Esophagus squamous epithelium (tissue), 5 donors: ENCODE measurements at places on chromosomes 16 and 17. TPM values are rescaled to one million over a fixed set of nuclear protein-coding genes. Genes with fewer than 3 reads are reported as not detected.

Gene SLC47A1
- 7.8 TPM for total RNA-seq

Gene PMP22
- total RNA-seq, result 4.0 TPM

Gene DHRS7C
- total RNA-seq, result not detected

Gene TPSD1
- not detected for total RNA-seq

Gene KCNH4
- not detected for total RNA-seq

Gene DRC7
- not detected for total RNA-seq

Gene DNAH3
- 0.57 TPM for total RNA-seq

Gene USP43
- total RNA-seq, result 12.8 TPM

Gene LLGL1
- total RNA-seq, result 25.7 TPM

Gene TPSG1
- not detected for total RNA-seq

Gene TSEN54
- total RNA-seq, result 18.3 TPM

DNA sequence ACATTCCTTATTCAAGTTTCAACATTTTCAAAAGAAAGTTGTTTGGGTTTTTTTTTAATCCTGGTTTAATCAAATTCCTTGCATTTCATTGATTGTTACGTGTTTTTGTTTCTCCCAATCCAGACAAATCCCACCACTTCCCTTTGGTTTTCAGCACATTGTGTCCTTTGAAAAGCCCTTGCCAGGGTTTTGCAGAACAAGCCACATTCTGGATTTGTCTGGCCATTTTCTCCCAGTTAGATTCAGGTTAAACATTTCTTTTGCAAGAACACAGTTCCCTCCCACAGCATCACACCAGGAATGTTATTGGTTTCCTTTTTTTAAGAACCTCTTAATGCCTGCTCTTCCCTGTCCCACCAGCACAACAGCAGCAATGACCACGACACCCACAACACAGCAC, 278.0 kb upstream of the SALL1 start:
- DNase-seq, result no peak

GRCh38 chr17:62179525-62180161, 114.6 kb upstream of the MED13 start:
- no peak for DNase-seq

- no peak for DNase-seq
These were observed at the start of gene USP43 for GRCh38 chr17:9644910-9645751. USP43 (plus strand) TSS chr17:9645517; CDS start chr17:9645633, 116 bp downstream.

GRCh38 chr16:11949527-11949926, 7.7 kb upstream of the NPIPB2 start:
- DNase-seq, result no peak

GRCh38 chr16:10972108-10972818, 27.9 kb downstream of the CLEC16A start:
- no peak for DNase-seq

GRCh38 chr16:1068451-1068850, 4.1 kb upstream of the SSTR5 start:
- DNase-seq, result no peak

DNA sequence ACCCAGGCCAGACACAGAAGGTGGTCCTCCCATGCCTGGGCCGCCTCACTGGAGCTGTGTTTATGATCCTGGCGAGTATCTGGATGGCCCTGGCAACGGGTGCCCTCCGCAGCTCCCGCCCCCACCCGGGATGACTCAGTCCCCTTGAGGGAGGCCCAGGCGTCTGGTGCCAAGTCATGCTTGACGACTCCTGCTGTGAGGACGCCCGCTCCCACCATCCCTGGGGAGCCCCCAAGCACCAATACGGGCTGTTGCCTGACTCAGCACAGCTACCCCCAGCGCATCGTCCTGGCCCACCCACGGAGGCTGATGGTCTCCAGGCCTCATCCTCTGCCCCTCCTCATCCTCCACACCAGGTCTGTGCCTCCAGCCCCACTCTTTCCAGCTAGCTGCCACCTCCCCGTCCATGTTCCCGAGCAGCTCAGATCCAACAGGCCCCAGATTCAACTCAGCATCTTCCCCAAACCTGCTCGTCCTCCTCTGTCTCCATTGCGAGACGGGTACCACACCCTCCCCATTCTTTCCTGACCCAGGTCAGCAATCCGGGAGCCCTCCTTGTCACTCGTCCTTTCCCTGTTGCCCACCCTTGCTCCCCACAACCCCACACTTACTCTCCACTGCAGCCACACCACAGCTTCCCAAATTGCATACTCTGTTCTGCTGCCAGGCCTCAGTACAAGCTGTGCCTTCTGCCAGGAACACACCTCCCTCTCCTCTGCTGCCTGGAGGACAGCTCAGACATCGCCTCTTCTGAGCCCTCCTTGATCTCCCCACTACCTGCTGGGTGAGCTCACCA, 2.6 kb downstream of the CAMKK1 start:
- DNase-seq, result no peak

GRCh38 chr17:15475631-15476354, 8.4 kb upstream of the CDRT4 start:
- no peak for DNase-seq

GRCh38 chr16:53761962-53762703, 58.2 kb downstream of the FTO start:
- no peak for DNase-seq

DNA sequence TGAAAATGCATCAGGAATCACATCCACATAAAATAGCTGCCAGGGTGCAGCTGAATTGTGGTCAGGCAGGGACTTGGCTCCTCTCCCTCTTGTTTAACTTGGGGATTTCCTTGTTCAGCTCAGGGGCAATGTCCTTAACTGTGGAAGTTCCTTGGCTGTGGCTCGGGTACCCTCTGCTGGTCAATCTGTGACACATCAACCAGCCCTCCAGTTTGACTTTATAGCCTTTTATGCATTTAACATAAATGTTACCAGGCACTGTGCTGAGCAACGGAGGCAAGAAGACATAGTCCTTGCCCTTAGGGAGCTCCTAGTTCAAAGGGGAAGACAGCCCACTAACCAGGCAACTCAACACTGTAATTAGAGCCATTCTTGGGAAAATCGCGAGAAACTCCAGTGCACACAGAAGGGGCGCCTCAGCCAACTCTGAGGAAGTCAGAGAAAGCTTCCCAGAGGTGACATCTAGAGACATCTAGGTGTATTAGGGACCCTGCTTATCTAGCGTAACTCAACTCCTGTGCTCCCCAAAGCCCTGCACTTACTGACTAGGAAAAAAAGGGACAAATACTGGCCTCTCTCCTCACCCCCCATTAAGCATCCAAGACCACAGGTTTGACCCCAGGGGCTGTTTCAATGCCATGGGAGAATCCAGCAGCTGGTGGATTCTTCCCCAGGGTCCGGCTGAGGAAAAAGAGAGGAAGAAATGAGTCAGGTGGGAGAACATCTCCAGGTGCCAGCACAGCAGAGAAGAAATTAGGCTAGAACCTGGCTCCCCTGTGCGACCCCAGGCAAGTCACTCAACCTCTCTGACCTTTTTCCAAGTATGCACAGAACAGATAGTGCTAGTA, 17.3 kb upstream of the EEF2K start:
- DNase-seq, result no peak

- no peak for DNase-seq
These were observed 90.6 kb upstream of the LHX1 start for GRCh38 chr17:36846410-36847292.

DNA sequence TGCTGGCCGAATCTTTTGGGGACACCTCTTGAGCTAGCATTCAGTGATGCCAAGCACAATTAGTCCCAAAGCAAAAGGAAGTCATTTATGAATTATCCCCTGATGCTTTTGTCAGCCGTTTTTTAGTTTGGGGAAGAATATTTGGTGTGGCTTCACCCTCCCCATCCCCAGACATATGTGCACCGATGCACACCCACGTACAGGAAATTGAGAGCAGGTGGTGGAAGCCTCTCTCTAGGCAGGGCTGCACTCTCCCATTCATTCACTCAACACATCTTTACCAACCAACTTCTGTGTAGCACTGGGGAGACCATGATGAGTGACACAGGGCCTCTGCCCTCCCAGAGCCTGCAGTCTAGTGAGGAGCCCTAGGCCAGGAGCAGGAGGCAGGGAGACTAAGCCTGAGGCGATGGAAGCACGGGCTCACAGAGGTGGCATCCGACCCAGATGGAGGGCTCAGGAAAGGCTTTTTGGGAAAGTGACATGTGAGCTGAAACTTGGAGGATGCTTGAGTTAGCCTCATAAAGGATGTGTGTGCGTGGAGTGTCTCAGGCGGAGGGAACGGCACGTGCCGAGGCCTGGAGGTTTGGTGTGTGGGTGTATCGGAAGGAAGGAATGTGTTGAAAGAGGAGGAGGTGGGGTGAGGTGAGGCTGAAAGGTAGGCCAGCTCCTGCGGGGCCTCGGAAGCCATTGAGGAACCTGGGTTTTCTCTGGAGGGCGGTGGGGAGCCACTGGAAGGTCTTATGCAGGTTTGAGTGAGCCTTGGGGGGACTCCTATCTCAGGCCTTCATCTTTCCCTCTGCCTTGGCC, 43.8 kb downstream of the PSME3IP1 start:
- DNase-seq, result no peak

DNA sequence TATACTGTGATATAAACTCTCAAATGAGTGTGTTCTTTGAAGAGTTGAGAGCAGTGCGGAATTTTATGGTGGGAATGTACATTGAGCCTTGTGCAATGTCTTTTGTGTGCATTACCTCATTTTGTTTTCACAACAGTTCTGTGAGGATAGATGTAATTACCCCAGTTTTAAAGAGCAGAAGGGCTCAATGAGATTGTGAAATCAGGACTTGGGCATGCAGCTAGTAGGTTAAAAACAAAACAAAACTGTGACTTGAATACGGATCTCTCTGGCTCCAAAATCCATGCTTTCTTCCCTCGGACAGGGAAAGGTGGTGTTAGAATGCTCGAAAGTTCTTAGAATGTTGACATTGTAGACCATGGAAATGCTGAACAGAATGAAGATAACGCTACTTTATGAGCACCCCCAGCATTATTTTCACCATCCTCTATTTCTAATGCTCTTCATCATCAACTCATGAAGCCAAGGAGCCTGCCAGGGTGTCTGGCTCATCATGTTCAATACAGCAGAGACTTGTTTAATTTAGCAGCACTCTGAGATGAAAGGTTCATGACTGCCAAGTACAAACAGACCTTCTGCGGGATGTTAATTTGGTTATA, 17.1 kb downstream of the MRTFB start:
- DNase-seq, result no peak

DNA sequence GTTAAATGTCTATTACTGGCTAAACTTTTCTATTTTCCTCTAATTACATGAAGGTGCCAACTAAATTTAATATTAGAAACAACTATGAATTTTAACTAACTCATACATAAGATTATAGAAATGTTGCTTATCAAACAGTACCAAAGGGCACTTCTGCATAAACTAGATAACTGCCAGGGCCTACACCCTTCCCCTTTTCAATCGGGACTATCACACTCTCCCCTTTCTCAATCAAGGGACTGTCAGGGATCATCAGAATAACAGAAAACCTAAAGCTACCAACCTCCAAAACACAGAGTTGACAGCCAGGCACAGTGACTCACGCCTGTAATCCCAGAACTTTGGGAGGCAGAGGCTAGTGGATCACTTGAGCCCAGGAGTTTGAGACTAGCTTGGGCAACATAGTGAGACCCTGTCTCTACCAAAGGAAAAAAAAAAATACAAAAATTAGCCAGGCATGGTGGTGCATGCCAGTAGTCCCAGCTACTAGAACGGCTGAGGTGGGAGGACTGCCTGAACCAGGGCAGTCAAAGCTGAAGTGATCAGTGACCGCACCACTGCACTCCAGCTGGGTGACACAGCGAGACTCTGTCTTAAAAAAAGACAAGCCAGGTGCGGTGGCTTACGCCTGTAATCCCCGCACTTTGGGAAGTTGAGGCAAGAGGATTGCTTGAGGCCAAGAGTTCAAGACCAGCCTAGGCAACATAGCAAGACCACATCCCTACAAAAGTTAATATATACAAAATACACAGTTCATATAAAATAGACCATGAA, 3.2 kb upstream of the PHLPP2 start:
- no peak for DNase-seq

- DNase-seq, result no peak
These were observed 7.4 kb downstream of the PNPO start for GRCh38 chr17:47948706-47949196.

GRCh38 chr17:32120141-32120540, 22.2 kb upstream of the RHOT1 start:
- no peak for DNase-seq

GRCh38 chr16:13254998-13255614, 353.7 kb downstream of the SHISA9 start:
- DNase-seq, result no peak

GRCh38 chr17:9924735-9925191, 19.7 kb upstream of the RCVRN start:
- no peak for DNase-seq

- DNase-seq, result no peak
These were observed 21.6 kb downstream of the FOXF1 start for GRCh38 chr16:86531641-86532525.

GRCh38 chr17:39963829-39964228, 1.0 kb downstream of the GSDMA start:
- no peak for DNase-seq

DNA sequence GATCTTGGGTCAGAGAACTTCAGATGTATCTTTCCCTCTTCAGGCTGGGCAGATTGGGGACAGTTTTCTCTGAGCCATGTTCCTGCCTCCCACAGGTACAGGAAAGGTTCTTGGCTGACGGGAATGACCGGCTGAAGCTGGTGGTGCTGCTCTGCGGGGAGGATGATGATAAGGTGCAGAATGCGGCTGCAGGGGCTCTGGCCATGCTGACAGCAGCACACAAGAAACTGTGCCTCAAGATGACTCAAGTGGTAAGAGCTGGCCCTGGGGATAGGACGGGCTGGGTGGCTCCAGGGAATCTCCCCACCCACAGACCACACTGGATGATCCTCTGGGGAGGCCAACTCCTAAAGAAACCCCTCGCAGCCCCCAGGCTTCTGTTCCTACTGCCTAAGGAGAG, 10.9 kb downstream of the SLC35G3 start:
- DNase-seq, result no peak

- DNase-seq, result no peak
These were observed 249.2 kb upstream of the GSE1 start for GRCh38 chr16:85363881-85364280.

DNA sequence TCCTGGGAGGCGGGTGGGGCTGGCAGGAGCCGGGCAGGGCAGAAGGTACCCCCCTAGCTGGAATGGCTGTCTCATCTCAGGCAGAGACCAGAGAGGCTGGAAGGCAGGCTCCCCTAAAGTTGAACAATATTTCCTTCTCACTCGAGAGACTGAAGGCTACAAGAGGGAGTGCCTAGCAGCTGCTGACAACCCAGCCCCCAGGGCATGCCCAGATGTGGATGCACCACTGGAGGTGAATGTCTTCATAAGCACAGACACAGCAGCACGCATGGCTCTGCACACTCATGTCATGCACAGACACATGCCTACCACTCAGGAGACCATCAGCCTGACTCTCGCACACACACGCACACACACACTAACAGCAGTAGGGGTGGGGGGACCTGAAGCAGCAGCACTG, 179.0 kb downstream of the CCT6B start:
- DNase-seq, result no peak
